ENCODE measurements at places on chromosomes 7 and 10. TPM values are rescaled to one million over a fixed set of nuclear protein-coding genes. Genes with fewer than 3 reads are reported as not detected.

The PAPSS2 gene
- 1.4 TPM for total RNA-seq

The VWC2 gene
- not detected for total RNA-seq

DNA sequence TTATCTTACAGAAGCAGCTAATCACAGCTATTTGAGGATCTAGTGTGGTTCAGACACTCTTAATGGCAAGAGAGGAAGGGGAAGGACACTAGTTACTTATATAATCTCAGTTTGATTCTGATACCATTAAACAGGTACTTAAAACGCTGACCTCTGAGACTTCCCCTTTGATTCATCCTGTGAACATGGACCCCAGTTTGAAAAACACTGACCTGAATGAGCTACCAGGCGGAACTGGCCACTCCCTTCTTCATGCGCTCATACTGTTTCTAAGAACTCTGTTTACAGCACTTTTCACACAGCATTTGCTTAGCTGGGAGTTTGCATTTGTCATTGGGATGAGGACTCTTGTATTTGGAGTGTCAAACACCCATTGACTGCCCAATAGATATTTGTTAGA is 45.7 kb downstream of the BEND7 start:
- H3K27ac ChIP-seq = no peak overlapping the region
- no peak for DNase-seq
- no peaks in the 10 kb centered on the region for H3K36me3 ChIP-seq

The TAC1 gene
- not detected for total RNA-seq

DNA sequence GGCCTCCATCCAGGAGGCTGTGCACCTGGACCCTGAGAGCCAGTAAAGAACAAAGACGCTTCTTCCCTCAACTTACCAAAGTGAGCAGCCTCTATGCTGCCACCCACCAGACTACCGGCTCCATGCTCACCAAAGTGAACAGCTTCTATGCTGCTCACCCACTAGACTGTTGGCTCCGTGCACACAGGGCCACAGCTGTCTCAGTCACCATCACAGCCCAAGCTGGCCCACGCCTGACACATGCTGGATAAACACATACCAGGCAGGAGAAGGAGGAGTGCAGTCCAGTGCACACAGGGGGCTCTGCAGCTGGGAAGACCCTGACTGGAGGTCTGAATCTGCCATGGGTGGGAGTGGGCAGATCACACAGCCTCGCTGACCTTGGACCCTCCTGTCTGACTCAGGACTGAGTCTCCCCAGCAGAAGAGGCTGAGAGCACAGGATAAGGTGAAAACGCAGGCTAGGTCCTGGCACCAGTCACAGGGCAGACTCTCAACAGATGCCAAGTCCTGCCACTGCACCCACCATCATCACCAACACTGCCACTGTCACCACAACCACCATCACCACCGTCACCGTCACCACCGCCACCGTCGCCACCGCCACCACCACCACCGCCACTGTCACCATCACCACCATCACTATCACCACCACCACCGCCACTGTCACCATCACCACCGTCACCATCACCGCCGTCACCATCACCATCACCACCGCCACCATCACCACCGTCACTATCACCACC is 130.9 kb downstream of the MAD1L1 start:
- no peaks in the 10 kb centered on the region for H3K27me3 ChIP-seq
- DNase-seq = no peak
- peaks cover 2% of the 10 kb centered on the region for H3K4me1 ChIP-seq
- no peak overlapping the region for H3K4me3 ChIP-seq
- H3K27ac ChIP-seq = no peak overlapping the region
- H3K36me3 ChIP-seq = no peaks in the 10 kb centered on the region

The HTR5A gene
- total RNA-seq = not detected

DNA sequence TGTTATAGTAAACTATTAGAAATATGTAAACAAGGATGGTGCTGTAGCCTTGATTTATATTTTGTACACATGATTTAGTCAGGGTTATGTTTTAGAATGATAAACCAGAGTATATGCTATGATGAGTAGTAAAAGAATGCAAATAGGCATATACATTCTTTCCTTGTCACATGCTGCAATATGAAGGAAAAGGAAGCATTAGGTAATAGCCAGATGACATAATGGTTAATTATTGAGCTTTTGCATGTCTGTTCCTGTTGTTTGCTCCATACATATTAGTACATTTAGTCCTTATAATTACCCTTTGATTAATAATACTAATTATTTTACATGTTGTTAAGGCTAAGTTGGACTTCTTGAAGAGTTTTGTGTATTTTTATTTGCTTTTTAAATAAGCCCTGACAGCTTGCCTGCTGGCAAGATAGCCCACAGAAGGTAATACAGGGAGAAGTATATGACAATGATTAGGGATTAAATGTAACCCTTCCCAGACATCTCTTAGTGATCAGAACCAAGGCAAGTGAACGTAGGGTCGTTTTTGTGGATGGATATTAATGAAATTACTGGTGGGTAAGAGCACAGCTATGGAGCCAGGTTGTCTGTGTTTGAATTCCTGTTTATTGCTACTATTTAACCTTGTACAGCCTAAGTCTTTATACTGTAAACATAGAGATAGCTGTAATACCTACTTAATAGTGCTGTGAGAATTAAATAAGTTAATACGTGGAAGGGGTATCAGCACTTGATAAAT is 68.4 kb downstream of the PHTF2 start:
- no peak overlapping the region for H3K27ac ChIP-seq
- H3K36me3 ChIP-seq = no peaks in the 10 kb centered on the region
- no peaks in the 10 kb centered on the region for H3K27me3 ChIP-seq

The GPC2 gene
- total RNA-seq = 0.65 TPM

- H3K27ac ChIP-seq = no peak overlapping the region
- no peak overlapping the region for H3K4me3 ChIP-seq
- peak; percentile 32 for DNase-seq
- H3K4me1 ChIP-seq = no peaks in the 10 kb centered on the region
- no peaks in the 10 kb centered on the region for H3K36me3 ChIP-seq
- no peaks in the 10 kb centered on the region for H3K27me3 ChIP-seq
Measured at GRCh38 chr10:123945325-123945920, 53.8 kb upstream of the CPXM2 start.
